ENCODE measurements at places on chromosomes 7 and 10.

- DNase-seq = no peak
Measured at GRCh38 chr7:146700015-146700560, 583.5 kb downstream of the CNTNAP2 start.

DNA sequence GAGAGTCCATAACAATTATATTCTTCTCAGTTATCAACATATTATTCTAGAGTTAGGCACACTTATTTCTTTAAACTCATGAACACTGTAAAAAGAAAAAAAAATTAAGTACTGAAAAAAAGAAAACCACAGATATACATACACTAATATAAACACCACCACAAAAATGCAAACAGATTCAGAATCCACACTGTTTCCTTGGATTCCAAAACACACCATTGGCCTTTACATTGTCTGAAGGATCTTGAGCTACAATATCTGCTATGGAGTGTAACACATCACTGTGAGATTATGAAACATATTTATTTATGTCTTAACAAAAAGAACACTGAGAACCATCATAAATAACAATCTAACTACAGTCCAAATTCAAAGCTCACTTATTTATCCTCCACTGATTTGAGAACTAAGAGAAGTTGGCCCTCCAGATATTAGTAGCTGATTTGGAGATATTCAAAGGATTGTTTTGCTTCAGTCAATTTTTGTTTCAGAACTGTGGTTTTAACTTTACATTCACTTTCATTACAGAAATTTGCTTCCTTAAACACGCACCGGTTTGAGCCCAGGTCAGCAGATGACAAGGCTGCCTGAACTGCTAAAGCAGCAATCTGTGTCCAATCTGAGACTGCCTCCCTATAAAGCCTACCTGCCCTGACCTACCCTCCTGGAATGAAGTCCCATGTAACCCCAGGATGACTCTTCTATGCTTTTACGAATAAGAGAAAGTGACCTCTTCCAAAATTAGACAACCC is 47.0 kb upstream of the CDK1 start:
- peak; percentile 52 for DNase-seq

GRCh38 chr7:83866582-83866981 is 217.6 kb upstream of the SEMA3E start:
- no peak for DNase-seq

GRCh38 chr7:79132844-79133451 is 320.5 kb downstream of the MAGI2 start:
- DNase-seq = no peak

- no peak for DNase-seq
Measured at GRCh38 chr10:35378541-35379210, 42.4 kb downstream of the CCNY start.

DNA sequence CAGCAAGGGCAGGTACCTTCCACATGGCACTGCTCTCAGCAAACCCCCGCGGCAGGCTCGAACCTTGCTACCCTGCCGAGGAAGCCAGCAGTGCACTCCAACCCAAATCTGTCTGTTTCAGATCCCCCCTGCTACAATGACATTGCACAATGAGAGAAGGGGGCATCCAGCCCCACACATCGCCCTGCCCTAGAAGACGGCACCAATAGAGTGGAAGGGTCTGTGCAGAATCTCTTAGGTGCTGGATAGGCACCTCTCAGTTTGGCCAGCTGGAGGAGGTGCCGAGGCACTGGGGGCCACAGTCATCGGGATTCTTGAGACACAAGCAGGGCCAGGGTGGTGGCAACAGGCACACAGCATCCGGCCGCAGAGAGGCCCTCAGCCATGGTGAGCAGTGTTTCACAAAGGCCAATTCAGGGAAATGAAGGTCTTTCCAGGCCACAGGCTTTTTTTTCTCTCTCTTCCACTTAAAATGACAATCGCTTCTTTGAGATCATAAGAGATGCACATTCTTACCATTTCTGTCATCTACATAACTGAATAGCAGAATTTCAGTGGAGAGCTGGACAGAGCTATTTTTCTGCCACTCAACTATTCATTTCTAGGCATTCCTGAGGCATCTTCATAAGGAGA is 281.3 kb downstream of the TNS3 start:
- DNase-seq = no peak

DNA sequence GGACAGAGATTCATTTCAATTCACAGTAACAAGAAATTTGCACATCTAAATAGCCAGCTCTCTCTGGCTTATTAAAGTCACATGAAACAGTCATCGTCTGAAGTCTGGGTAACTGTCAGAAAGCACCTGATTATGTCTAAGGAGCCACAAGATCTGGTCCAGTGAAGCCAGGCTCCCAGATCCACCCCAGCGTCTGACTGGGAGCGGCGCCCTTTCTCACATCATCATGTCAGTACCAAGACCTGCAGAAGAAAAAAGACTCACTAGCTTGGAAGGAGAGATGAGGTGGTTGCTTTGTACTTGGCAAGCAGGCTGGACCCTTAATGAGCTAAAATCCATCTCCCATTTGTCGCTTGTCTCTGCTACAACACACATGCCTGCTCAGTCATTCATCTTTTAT is 58.4 kb downstream of the VOPP1 start:
- DNase-seq = peak; percentile 48

GRCh38 chr10:71042216-71042615 is 153.9 kb upstream of the PCBD1 start:
- no peak for DNase-seq

- no peak for DNase-seq
Measured at GRCh38 chr7:77991656-77992055, 193.1 kb downstream of the PHTF2 start.

- DNase-seq = no peak
Measured at GRCh38 chr7:46319841-46320240, 398.8 kb upstream of the IGFBP3 start.

DNA sequence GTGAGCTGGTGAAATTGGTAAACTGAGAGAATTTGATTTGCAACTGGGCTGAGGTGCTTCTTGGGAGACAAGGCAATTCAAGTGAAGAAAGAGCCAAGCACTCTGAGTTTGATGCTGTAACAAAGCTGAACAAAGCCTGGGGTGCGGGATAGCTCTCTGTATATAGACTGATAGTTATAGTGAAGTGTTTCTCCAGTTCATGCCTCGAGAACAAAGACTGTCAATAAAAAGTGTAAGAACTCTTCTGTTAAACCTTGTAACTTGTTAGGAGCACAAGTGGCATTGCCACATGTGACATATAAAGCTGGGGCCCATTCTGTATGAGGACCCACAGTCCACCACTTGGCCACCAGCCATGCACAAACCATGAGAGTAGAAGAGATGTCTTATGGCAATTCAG is 11.3 kb upstream of the PNPLA8 start:
- no peak for DNase-seq

GRCh38 chr7:101121991-101122932 is 4.6 kb upstream of the SERPINE1 start:
- DNase-seq = peak; percentile 74

GRCh38 chr7:157412021-157412443 is 75.2 kb downstream of the DNAJB6 start:
- DNase-seq = no peak

GRCh38 chr7:55488804-55489340 is 83.4 kb downstream of the VOPP1 start:
- no peak for DNase-seq

DNA sequence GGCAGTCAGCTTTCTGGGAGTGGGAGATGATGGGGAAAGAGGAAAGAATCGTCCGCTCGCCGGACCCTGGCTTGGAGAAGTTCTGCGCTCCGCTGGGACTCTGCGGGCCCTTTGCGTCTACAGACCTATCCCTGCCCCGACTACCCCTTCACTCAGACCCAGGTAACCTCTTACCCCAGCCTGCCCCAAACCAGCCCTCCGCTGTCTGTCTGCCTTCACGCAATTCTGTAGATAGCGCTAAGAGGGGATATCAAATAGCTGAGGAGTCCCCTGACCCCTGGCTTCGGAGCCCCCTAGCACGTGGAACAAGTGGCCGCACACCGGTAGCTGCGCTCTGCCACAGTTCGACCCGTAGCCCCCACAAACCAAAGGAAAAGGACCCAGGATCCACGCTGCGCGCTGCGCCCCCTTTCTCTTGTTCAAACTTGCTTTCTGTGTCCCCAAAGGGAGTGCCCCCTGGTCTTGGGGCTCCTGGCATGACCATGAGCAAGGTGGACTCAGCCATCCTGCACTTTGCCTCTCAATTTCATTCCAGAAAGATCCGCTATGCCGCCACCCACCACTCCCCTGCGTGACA is 7.0 kb downstream of the HOXA4 start:
- no peak for DNase-seq

GRCh38 chr7:143216151-143216550 is 5.7 kb upstream of the TAS2R40 start:
- DNase-seq = no peak

- DNase-seq = no peak
Measured at GRCh38 chr10:61633665-61634064, 29.1 kb upstream of the CABCOCO1 start.

GRCh38 chr7:70457482-70457881 is 674.5 kb upstream of the GALNT17 start:
- no peak for DNase-seq

- no peak for DNase-seq
Measured at GRCh38 chr7:141290973-141291372, 217.1 kb downstream of the TMEM178B start.

- no peak for DNase-seq
Measured at GRCh38 chr7:123120286-123120685, 79.5 kb downstream of the SLC13A1 start.

- DNase-seq = no peak
Measured at GRCh38 chr7:131741446-131741845, 185.0 kb upstream of the PODXL start.

DNA sequence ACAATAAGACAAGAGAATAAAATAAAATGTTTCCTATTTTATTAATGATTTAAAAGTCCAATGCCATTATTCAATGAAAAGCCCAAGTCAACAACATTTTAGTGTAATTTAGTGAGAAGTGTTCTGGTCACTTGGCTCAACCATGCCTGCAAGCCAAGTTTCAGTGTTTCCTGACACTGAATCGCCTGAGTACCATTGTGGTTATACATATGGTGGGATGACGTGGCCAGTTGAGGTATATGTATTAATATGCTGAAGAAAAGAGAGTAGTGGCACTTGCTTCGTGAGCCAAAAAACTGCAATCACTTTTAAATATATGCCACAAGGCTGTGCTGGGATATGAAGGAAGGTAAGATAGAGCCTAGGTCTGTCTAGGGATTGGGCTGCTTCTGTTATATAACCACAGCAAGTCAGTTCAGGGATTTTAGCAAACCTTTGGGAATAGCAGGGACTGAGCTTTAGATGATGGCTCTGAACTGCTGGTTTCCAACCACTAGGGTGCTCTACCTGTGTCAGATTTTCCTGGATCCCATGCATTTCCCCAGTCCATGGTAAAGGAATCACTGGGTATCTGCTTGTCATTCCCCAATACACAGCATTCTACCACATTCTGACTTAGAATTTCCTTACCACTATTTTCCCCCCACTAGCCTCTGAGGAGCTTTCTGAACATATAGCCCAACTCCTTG is 214.0 kb upstream of the PRPS1L1 start:
- no peak for DNase-seq

DNA sequence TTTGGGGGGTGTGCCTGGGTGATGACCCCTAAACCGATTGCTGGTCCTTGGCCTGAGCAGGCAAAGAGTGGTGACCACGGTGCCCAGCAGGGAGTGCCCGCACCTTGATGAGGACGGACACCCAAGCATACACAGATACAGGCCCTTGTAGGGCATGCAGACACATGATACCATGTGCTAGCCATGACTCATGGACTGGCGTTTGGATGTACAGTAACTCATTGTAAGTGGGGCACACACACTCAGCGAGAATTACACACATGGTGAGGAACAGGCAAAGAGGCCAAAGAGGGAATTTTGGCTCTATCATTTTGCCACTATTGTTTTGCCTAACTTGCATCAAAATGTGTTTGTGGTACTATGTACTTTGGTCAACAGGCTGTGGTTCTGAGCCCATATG is 24.1 kb downstream of the KAZALD1 start:
- no peak for DNase-seq

DNA sequence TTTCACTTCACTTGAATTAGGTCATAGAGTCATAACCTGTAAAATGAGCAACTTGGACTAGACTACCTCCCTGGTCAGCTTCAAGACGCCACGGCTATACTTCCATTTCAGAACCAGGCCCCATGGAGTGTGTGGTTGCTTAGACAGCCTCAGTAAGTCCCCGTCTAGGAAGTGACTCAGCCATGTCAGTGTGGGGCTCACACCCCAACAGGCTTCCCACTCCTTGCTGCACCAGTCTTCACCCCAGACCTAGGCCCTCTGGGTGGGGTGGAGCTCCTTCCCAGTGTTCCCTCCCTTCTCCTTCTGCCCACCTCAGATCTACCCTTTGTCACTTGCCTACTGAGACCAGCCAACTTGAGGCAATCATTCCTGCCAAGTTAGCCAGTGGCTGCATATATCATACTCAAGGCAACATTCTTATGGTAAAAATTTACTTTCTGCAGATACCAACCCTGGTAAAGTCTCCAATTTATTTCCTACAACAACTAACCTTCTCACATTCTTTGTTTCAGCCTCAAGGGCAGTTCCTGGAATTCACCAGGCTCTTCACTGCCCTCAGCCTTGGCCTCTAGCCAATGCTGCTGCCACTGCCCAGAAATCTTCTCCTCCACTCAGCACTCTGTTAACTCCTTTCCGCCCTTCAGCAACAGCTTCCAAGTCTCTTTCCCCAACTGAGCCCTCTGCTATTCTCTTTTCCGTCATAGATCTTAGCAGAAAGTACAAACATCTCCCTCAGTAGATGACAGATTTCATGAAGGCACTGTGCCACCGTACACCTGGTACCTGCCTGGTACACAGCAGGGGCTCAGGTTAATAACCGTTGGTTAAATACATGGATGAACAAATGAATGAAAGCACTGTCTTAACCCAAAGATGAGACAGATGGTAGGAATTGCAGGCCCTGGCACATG is 31.3 kb upstream of the ZNRF2 start:
- DNase-seq = no peak

- DNase-seq = no peak
Measured at GRCh38 chr10:43421201-43421507, 12.2 kb upstream of the HNRNPF start.

- DNase-seq = peak; percentile 68
Measured at GRCh38 chr10:84214612-84215235, 10.6 kb downstream of the LRIT2 start.

GRCh38 chr10:124652200-124652599 is 92.0 kb downstream of the FAM53B start:
- DNase-seq = no peak

- peak; percentile 53 for DNase-seq
Measured at GRCh38 chr7:129095258-129095657, 40.3 kb upstream of the TNPO3 start.

- no peak for DNase-seq
Measured at GRCh38 chr10:51100221-51100620, 25.9 kb downstream of the PRKG1 start.

DNA sequence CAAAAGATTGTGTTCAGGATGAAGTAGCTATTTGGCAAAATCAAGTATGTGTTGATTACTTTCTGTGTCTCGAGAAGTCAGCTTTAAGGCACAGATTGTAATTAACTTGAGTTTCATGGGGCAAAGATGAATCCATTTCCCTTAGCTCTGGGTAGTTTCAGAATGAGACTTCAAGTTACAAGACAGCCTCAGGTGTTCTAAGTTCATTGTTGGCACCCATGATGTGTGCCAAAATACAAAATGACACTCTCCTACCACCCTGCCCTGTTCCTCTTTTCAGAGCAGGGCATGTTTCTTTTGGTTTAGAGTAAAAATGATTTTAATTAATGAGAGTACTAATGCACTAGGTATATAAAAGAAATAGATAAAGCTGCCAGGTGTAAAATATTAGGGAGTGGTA is 797.6 kb upstream of the POT1 start:
- DNase-seq = no peak

GRCh38 chr10:56318816-56319215 is 42.2 kb downstream of the ZWINT start:
- no peak for DNase-seq

- DNase-seq = no peak
Measured at GRCh38 chr10:70523549-70523948, 45.0 kb downstream of the PALD1 start.
